ENCODE measurements at places on chromosomes 4 and X. TPM values are rescaled to one million over a fixed set of nuclear protein-coding genes. Genes with fewer than 3 reads are reported as not detected.

The PAGE2 gene
- not detected for total RNA-seq

The RNF175 gene
- total RNA-seq = not detected

The MAGED2 gene
- total RNA-seq = 365 TPM

The PDGFC gene
- 8.8 TPM for total RNA-seq

The CXCL1 gene
- 51.0 TPM for total RNA-seq

The USP17L24 gene
- total RNA-seq = not detected

The SGMS2 gene
- total RNA-seq = 91.5 TPM

The TRIM61 gene
- not detected for total RNA-seq

The DDIT4L gene
- total RNA-seq = 8.0 TPM

The HDX gene
- 8.5 TPM for total RNA-seq

The MAGEB10 gene
- not detected for total RNA-seq

The CFAP299 gene
- not detected for total RNA-seq

The EDA2R gene
- total RNA-seq = 7.5 TPM

The HTATSF1 gene
- 30.7 TPM for total RNA-seq

The SLC6A8 gene
- 12.4 TPM for total RNA-seq

The EDA gene
- total RNA-seq = 2.3 TPM

The PLAC8 gene
- total RNA-seq = 2.5 TPM

The MED28 gene
- 11.9 TPM for total RNA-seq

The RBM46 gene
- total RNA-seq = 0.10 TPM

The ADD1 gene
- 216 TPM for total RNA-seq

The CLNK gene
- not detected for total RNA-seq

The XAGE2 gene
- total RNA-seq = not detected

The ASB12 gene
- total RNA-seq = not detected

The CFP gene
- 0.38 TPM for total RNA-seq

The SRPX2 gene
- total RNA-seq = 39.4 TPM

The SLIT2 gene
- total RNA-seq = 1.6 TPM

The PCYT1B gene
- under 0.01 TPM for total RNA-seq

The PNMA3 gene
- not detected for total RNA-seq

The HEPH gene
- total RNA-seq = 1.3 TPM

The RAB33B gene
- 24.6 TPM for total RNA-seq

The LUZP4 gene
- not detected for total RNA-seq

The AFM gene
- not detected for total RNA-seq

The XG gene
- 0.33 TPM for total RNA-seq

The NDNF gene
- not detected for total RNA-seq

The SLC7A11 gene
- total RNA-seq = 76.1 TPM

The AMTN gene
- not detected for total RNA-seq

The JAKMIP1 gene
- total RNA-seq = not detected

The TCEAL4 gene
- total RNA-seq = 29.0 TPM

The SLC9B1 gene
- total RNA-seq = 0.57 TPM

The C4orf50 gene
- total RNA-seq = not detected

The LDB2 gene
- 115 TPM for total RNA-seq

The RTL5 gene
- total RNA-seq = 0.33 TPM

The HPGD gene
- not detected for total RNA-seq

The CDKL2 gene
- 0.29 TPM for total RNA-seq

The NXF2B gene
- total RNA-seq = not detected

The DRP2 gene
- 0.33 TPM for total RNA-seq

The SUV39H1 gene
- total RNA-seq = 6.9 TPM

The AP1AR gene
- total RNA-seq = 18.3 TPM
